Glutamatergic neuron (in vitro differentiated cells): ENCODE measurements at places on chromosomes 13 and 19. TPM values are rescaled to one million over a fixed set of nuclear protein-coding genes. Genes with fewer than 3 reads are reported as not detected.

GRCh38 chr19:51093510-51094345, 11.0 kb upstream of the KLK14 start:
- no peak for DNase-seq

DNA sequence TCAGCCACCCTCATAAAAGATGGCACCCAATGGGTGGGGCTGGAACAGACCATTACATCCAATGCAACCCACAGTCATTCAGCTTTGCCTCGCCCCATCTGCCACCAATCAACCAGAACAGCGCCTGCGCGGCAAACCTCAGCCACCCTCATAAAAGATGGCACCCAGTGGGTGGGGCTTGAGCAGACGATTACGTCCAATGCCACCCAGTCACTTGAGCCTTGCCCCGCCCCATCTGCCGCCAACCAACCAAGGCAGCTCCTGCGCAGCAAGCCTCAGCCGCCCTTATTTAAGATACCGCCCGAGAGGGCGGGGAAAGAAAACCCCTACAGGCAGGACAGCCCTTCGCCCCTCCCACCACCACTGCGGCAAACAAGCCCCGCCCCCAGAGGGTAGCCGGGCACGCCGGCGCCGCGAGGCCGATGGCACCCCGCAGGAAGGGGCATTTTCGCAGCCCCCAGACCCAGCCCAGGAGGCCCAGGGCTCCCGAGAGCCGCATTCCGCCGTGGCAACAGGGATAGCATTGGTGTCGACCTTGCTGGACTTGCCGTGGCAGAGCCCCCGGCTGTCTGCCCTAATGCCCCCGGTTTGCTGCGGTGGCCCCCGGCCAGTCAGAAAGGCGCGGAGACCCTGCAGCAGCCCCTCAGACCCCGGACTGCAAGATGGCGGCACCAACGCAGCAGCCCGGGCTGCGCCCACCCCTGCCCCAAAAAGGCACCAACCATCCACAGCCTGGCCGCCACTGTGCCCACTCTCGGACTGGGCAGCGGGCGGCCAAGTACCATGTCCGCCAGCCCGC, 675 bp downstream of the PEG3 start:
- DNase-seq, result peak; percentile 87

DNA sequence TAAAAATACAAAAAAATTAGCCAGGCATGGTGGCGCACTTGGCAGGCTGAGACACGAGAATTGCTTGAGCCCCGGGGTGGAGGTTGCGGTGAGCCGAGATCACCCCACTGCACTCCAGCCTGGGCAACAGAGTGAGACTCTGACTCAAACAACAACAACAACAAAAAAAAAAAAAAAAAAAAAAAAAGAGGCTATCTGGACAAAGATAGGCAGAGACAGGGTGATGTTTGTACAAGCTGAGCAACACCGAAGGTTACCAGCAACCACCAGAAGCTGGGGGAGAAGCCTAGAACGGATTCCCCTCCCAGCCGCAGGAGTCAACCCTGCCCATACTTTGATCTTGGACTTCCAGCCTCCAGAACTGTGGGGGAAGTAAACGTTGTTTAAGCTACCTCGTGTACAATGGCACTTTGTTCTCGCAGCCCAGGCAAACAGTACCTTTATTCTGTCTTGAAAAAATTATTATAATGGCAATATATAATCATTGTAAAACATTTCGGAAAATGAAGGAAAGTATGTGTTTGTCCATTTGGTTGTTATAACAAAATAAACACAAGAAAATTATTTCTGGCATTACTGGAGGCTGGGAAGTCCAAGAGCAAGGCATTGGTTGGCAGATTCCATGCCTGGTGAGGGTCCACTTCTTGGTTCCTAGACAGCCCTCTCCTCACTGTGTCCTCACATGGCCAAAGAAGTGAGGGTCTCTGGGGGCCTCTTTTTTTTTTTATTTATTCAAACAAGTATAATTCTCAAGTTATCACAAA, 39.8 kb upstream of the LATS2 start:
- DNase-seq, result no peak

- DNase-seq, result no peak
Observed at GRCh38 chr13:48220592-48220980, 12.4 kb upstream of the ITM2B start.

- DNase-seq, result no peak
Observed at GRCh38 chr13:74251778-74252519, 117.7 kb upstream of the KLF12 start.

DNA sequence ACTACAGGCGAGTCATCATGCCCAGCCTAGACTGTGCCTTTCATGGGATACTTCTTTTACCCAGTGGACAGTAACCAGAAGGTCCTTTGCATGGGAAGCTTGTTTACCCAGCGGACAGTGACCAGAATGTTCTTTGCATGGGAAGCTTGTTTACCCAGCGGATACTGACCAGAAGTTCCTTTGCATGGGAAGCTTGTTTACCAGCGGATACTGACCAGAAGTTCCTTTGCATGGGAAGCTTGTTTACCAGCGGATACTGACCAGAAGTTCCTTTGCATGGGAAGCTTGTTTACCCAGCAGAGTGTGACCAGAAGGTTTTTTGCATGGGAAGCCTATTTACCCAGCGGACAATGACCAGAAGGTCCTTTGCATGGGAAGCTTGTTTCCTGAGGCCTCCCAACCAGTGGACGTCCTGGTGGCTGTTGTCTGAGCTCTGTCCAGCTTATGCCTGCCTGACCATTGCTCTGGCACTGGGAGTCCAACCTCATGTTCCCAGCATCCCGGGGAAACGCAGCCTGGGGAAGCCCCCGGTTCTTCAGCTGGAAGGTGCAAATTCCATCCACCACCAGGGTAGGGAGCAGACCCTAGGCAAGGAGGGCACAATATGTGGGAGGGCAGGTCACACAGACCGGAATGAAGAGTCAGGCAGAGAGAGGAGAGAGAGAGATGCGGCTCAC, 41.6 kb upstream of the PDCD5 start:
- no peak for DNase-seq

GRCh38 chr19:31678421-31678820, 329.2 kb upstream of the TSHZ3 start:
- DNase-seq, result no peak

DNA sequence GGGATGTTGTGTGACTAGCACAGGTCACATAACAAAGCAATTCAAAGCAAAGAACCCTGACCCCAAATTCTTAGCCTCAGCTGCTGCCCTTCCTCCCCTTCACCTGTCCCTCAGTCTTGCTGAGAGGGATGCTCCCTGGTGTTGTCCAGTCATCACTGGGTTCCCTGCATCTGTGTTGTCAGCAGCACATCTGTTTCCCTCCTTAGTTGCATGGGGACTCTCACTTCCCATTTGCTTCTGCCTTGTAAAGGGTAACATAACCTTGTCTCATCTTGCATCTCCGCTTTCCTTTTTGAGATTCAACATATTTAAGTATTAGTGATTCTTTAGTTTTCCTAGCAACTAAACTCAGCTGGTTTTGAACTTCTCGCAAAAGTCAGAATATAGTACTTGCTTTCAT, 54.0 kb downstream of the SPATA13 start:
- DNase-seq, result no peak

- DNase-seq, result no peak
Observed at GRCh38 chr13:36712770-36713169, 39.0 kb downstream of the SERTM1 start.

- DNase-seq, result no peak
Observed at GRCh38 chr13:37934339-37935191, 65.0 kb upstream of the TRPC4 start.

DNA sequence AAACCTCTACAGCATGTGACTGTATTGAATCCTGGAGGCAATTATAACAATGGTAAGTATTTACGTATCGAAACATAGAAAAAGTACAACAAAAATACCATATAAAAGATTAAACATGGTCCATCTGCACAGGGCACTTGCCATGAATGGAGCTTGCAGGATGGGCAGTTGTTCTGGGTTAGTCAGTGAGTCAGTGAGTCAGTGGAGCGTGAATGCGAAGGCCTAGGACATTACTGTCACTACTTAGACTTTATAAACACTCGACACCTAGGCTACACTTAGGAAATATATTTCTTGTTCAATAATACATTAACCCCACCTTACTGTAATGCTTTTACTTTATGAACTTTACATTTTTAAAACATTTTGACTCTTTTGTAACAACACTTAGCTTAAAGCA, 35.6 kb upstream of the TMTC4 start:
- DNase-seq, result no peak

- no peak for DNase-seq
Observed at GRCh38 chr13:48231080-48231479, 1.9 kb upstream of the ITM2B start.

DNA sequence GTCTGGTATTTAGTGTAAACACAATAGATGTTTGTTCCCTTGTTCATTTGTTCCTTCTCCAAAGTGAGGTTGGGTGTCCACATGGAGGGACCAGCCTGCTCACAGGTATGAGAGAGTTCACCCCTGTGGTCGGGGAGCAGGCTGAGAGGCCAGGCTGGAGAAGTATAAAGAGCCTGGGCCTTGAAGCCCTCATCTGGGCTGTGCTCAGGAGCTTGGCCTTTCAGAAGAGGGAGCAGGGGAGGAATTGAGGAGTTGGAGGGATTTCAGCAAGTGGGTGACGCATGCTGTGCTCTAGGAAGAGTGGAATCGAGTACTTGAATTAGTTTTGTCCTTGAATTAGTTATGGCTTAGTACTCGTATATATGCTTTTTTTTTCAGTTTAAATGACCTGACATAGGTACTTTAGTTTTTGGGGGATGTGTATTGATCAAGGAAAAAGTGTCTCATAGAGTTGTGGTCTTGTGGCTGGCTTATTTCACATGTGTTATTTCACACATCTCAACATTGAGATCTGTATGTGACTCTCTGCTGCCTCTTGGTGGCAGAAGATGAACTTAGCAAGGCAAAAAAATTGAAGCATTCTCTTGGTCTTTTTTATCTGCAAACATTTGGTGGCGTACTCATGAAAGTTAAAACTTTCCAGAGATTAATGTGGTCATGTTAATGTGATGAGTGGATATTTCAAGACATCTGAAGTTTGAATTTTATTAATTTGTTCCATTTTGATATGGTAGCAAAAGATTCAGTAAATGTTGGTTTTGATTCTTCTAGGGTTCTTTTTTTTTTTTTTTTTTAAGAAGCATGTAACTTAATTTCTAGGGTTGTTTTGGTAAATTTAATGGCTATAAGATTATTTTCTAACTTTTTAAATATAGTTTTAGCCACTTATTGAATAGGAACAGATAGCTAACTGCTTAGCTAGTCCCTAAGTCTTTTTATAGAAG, 54.3 kb downstream of the SLAIN1 start:
- DNase-seq, result no peak

DNA sequence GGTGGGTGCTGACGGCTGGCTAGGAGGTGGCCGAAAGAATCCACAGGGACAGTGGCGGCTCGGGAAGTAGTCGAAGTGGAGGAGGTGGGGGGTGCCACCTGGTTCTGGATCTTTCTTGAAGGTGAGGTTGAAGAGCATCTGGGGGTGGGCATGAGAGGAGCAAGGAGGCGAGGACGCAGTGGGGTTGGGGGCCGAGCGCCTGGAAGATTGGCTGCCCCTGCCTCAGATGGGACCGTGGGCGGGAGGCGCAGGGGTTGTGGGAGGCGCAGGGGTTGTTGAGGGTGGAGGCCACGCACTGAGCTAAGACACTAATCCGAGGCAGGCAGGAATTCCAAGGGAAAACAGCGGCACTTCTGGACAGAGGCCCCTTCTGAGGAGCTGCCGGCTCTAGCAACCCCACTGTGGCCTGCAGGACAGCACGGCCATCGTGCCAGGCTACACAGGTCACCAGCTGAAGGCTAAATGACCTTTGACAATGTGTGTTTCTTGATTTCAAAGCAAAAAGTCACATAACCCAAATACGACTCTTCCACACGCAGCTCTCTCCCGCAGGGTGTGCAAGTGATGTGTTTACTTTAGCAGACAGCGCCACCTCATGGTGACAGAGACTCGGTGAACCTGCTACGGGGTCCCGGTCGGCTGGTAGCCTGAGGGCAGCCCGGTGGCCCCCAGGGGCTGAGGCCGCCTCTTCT, 44.1 kb upstream of the RANBP3 start:
- DNase-seq, result peak; percentile 92

- DNase-seq, result no peak
Observed at GRCh38 chr13:39580881-39581575, 22.0 kb downstream of the LHFPL6 start.

DNA sequence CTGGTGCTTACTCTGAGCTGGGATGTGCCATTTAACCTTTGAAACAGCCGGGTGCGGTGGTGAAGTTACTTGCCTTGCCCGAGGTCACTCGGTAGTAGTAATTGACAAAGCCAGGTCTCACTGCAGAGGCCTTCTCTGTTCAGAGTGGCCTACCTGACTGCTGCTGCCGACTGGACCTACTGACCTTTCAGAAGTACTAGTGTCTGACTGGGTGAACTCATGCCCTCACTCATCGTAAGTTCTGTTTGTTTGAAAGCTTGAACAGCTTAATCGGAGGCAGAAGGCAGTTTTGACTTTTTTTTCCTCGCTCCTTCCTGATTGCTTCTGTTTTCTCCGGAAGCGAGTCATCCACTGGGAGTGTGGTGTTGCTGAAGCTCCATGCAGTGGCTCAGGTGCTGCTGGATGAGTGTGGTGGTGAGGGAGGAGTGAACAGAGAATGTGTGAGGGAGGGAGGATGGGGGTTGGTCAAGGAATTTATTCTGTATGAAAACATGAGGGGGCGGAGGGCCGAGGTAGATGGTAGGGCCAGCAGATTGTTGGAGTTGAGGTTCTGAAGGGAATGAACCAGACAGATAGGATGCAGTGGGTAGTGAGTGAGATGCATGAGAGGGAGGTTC, 2.7 kb downstream of the SPINT2 start:
- no peak for DNase-seq

DNA sequence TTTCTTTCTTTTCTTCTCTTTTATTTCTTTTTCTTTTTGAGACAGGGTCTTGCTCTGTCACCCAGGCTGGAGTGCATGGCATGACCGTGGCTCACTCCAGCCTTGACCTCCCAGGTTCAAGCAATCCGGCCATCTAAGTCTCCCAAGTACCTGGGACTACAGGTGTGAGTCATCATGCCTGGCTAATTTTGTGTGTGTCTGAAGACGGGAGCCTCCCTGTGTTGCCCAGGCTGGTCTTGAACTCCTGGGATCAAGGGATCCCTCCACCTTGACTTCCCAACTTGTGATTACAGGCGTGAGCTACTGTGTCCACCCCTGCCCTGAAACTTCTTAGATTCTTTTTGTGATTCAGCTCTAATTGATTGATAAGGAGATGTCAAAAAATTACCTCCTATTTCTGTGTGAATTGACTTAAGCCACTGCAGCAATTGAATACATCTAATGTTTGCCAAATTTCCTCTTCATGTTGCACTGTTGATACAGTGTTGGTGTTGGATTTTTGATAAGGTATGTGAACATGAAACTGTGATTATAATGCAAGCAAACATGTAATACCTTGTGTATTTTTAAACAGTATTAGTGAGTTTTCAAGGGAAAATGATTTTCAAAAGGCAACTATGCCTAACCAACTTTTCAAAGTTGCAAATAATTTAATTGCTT, 22.6 kb downstream of the KLF5 start:
- no peak for DNase-seq

- no peak for DNase-seq
Observed at GRCh38 chr13:112702986-112703379, 13.1 kb downstream of the ATP11A start.

Gene F2RL3
- total RNA-seq, result not detected

Gene CYP4F11
- total RNA-seq, result not detected

Gene BAX
- total RNA-seq, result 87.7 TPM

Gene GNG7
- total RNA-seq, result 8.0 TPM

Gene C5AR1
- total RNA-seq, result 1.4 TPM

Gene FUT6
- not detected for total RNA-seq

Gene ANO8
- total RNA-seq, result 98.8 TPM

Gene DAND5
- total RNA-seq, result 0.44 TPM

Gene CGB1
- not detected for total RNA-seq

Gene CEACAM7
- not detected for total RNA-seq

Gene PRODH2
- total RNA-seq, result 0.64 TPM

Gene LILRB2
- 0.54 TPM for total RNA-seq
